Right atrium auricular region (tissue), 2 donors: ENCODE measurements at places on chromosomes 7 and 10.

GRCh38 chr7:23184709-23185359 lies 3.0 kb downstream of the NUP42 start:
- DNase-seq = no peak

- DNase-seq = no peak
Measured at GRCh38 chr10:49318028-49318427, 19.1 kb downstream of the C10orf71 start.

GRCh38 chr7:76080204-76080603 lies 32.3 kb downstream of the MDH2 start:
- no peak for DNase-seq

GRCh38 chr10:23445591-23445990 lies 6.7 kb downstream of the OTUD1 start:
- DNase-seq = no peak

DNA sequence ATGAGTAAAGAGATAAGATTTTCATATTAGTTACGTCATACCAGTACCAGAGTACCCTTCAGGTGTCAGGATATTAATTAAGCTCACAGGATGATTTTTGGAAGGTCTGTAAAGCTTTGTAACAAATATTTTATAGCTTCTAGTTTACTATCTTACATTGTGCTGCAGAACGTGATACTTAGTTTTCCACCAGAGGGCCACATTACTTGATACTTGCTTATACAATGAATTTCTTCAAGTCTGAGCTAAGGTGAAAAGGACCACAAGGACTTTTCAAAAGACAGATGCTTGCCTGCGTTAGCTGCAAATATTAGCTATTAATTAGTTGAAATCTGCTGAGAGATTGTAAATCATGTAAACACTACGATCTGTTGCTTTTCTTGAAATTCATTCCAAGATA lies 12.2 kb downstream of the FOXP2 start:
- no peak for DNase-seq

GRCh38 chr10:118403967-118404366 lies 61.8 kb upstream of the FAM204A start:
- no peak for DNase-seq

- DNase-seq = no peak
Measured at GRCh38 chr7:94054130-94054529, 50.0 kb upstream of the BET1 start.

GRCh38 chr7:149245244-149245643 lies 5.8 kb downstream of the ZNF212 start:
- DNase-seq = no peak
